GM04503 (cell line): ENCODE measurements at places on chromosomes 2 and 18.

DNA sequence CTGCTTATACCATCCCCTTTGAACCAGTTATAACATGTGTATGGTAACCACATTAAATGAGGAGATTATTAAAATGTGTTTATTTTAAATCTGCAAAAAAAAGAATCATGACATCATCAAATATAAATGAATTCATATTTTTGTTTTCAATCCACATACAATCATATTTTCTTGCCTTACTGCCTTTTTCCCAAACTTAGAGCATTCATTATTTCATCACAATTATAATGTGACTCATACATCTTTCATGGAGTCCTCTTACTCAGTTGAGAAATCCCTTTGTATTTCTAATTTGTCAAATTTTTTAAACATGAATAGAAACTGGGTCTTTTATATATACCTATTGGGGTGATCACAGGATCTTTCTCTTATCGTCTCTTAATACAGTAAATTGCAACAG is 909.6 kb downstream of the DSC3 start:
- DNase-seq = no peak

DNA sequence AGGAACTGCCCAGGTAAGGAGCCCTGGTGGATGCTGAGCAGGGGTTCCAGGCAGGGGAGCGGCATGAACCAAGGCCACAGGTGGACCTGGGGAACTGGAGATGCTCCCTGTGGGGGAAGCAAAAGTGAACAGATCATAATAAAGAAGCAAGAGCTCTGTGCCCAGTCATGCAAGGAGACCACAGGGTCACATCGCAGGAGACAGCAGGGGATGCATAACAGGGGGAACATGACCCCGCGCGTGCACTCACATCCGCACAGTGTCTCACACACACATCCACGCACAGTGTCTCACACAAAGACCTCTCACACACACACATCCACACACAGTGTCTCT is 473.3 kb upstream of the HS6ST1 start:
- DNase-seq = no peak

DNA sequence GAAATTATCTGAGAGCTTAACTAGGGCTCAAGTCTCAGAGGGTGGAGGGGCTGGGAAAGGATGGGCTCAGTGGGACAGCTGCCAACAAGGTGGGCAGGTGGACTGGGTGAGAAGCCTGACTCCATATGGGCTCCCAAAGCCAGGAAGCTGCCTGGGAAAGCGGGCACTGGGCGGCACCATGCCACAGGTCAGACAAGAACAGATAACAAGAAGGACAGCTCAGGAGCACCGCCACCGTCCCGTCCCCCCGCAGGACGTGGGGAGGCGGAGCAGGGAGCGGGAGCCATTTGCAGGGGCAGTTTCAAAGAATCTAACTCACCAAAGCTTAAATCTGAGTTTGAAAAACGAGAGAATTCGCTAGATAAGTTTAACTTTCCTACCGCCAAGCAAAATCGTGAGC is 45.6 kb downstream of the NETO1 start:
- DNase-seq = no peak

DNA sequence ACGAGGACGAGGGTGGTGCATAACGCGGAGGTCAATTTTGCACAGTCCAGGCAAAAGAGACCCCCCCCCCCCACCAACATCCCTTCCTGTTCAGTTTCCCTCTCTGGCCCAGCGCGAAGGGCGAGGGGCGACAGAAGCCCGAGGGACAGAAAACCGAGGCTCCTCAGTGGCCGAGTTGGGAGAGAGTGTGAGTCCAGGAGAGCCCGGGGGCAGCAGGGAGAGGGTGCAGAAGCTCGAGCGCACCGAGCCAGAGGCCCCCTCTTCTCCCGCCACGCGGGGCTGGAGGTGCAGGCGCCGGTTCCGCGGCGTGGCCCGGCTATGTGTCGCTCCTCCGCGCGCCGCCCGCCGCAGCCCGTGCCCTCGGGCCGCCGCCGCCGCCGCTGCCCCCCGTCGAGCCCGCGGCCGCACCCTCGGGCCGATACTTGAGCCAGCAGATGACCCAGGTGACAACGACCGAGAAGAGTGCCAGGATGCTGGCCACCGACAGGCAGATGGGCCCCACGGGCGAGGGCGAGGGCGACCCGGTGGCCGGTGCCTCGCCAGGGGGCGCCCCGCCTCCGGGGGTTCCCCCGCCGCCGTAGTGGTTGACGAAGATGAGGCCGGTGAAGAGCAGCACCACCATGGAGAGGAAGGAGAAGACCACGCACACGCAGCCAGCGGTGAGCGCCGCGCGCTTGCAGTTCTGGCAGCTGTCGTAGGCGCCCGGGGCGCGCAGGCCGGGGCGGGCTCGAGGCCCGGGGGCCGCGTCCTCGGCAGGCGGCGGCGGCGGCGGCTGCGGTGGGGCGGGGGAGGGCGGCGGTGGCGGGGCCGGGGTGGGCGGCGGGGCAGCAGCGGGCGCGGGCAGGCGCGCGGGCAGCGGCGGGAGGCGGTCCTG is 20.2 kb upstream of the PAX3 start:
- no peak for DNase-seq

DNA sequence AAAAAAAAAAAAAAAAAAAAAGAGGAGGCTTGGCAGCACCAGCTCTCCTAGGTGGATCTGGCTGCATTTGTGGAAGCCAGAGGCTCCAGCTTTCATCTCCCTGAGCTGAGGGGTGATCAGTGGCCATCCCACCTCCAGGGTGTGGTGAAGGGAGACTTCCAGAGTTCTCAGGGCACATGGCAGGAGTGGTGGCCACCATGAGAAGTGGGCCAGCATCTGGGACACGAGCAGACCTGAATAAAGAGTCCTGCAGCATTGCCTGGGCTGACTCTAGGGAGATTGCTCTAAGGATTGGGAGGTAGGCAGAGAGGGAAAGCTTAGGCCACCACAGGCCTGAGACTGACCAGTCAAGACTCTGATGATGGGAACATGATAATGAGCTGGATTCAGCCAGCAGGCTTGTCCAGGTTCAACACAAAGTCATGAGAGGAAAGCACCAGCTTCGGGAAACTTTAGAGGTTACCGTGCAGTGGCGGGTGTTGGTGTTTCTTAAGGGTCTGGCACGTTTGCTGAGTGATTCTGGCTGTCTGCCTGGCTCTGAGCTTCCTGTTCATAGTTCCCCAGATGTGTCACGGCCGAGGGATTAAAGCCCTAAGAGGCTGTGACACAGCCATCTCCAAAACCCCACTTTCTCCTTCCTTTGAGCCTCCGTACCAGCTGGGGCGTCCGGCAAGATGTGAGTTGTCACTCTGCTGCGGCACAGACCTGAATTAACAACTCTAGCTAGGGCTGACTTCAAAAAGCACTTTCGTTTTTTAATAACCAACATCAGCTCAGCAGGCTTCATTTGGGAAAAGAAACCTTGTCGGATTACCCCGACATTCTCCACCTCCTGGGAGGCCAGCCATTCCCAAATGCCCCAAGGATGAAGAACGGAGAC is 38.3 kb upstream of the IL1R1 start:
- peak; percentile 90 for DNase-seq

- no peak for DNase-seq
Observed at GRCh38 chr2:98452396-98453027, 7.9 kb downstream of the INPP4A start.

GRCh38 chr2:205684871-205685313 is 2.6 kb downstream of the NRP2 start:
- no peak for DNase-seq

DNA sequence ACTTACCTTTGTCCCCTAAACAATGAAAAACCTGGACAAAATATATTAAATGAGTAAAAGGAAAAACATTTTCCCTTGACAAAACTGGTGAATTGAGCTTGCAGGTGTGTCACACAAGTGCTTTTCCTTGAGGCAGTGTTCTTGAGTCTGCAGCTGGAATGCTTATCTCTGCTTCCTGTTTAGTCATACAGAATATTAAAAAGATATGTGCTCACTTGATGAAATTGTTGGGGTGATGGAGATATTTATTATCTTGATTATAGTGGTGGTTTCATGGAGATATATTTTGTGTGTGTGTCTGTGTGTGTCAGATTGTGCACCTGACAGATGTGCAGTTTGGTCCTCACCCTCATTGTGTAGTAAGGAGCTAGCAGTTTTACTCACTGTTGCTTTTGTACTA is 3.3 kb downstream of the TAF1B start:
- no peak for DNase-seq

- DNase-seq = no peak
Observed at GRCh38 chr2:216702756-216703155, 7.4 kb upstream of the IGFBP5 start.

DNA sequence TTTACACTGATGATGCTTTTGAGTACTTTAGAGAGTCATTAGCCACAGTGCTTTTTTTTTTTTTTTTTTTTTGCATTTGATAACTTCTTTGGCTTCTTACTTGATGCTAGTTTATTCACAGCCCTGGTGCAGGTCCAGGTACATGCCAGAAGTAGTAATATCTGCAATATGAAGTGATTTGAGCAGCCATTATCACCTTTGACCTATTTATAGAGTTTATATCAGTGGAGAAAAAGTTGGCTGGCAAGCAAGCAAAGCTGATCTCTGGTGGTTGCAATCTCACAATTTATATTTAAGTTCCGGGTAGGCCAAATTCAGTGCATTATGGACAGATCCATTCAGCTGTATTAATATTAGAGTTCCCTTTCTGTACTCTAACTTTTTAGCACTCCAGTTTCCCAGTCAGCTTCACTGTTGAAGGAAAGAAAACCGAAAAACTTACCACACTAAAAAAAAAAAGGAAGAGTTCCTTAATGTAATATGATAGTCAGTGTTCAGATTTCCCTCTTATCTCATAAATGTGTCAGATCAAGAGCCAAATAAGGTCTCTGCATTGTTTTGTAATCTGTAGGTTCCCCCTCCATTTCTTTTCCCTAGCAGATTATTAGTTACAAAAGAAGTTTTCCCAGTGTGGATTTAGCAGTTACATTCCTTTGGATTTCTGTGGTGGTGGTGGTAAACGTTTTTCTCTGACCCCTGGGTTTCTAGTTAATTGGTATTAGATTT is 78.6 kb downstream of the HAUS1 start:
- no peak for DNase-seq

GRCh38 chr2:217539126-217539525 is 463.7 kb downstream of the TNS1 start:
- DNase-seq = no peak

DNA sequence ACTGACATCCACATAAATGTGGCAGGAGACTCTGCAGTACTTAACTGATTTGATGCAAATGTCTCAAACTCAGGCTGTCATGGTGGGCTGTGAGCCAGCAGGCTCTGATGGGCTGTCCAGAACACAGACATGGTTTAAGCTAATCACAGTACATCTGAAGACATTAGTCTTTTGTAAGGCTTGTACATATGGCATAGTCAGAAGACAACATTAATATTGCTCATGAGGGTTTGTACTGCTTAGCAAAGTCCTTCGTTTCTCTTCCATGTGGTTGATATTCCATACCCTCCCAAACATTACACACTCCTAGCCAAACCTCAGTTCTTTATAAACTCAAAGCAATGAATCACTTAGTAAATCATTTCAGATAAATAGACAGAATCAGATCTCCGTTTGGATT is 330.6 kb downstream of the RND3 start:
- no peak for DNase-seq

GRCh38 chr2:202335791-202336467 is 40.2 kb upstream of the BMPR2 start:
- no peak for DNase-seq

DNA sequence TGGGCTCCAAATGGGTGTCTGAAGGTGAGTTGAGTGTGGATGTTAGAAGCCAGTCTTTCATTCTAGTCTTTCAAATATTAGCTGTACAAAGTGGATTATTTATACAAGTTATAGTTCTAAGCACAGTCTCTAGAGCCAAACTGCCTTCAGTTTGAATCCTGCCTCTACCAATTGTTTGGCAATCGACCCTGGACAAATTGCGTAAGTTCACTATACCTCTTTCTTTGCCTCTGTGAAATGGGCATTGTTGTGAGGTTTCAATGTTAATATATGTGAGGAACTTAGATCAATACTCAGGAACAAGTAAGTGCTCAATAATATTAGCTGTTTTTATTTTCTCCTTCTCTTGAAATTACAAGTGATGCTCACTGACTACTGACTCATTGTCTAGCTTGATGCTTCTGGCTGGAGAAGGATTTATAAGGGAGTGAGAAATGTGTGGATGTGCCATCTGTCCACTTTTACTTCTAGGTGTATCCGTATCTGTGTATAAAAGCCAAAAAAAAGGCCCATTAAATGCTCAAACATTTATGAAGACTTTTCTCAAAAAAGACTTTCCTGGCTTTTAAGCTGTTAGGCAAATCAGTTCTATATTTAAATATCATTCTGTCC is 48.1 kb upstream of the RAPH1 start:
- DNase-seq = no peak

DNA sequence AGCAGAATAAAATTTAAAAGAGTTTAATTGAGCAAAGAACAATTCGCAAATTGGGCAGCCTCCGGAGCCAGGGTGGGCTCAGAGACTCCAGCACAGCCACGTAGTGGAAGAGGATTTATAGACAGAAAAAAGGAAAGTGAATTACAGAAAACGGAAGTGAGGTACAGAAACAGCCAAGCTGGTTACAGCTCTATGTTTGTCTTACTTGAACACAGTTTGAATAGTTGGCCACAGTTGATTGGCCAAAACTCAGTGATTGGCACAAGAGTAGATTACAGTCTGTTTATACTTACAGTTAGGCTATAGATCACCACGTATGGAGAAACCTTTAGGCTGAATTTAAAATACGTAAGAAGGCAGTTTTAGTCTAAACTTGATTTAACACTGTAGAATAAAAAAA is 78.8 kb upstream of the NEDD4L start:
- no peak for DNase-seq

DNA sequence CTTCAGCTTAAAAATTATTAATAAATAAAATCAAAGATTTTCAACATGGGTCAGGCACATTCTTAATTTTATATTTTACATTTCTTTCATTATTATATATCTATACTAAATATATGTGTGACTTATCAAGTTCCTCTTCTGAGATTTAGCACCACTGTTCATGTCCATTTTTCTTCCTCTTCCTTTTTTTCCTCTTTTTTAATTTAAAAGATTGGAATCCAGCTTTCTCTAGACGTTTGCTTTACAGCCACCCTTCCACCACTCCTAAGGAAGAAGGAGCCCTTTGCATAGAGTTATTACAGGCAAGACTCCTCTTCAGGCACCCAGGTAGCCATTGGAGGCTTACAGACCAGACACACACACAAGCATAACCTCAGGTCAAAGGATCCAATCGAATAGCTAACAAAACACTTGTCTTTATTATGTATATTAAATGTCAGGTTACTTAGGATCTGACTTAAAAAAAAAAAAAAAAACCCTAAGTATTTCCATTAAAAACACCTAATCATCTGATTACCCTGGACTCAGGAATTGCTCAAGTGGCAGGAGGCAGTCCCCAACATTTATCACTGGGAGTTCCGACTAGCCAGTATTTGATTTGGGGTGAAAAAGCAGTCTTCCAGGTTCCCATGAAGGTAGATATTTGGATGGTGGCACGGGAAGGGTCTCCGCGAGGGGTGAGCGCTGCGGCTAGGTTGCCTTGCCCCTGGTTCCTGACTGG is 2.4 kb upstream of the ZEB2 start:
- no peak for DNase-seq
